NCI-H1436 treated with DMSO at 0.1 percent for 48 hours (cell line): ENCODE measurements at places on chromosomes 4 and X.

DNA sequence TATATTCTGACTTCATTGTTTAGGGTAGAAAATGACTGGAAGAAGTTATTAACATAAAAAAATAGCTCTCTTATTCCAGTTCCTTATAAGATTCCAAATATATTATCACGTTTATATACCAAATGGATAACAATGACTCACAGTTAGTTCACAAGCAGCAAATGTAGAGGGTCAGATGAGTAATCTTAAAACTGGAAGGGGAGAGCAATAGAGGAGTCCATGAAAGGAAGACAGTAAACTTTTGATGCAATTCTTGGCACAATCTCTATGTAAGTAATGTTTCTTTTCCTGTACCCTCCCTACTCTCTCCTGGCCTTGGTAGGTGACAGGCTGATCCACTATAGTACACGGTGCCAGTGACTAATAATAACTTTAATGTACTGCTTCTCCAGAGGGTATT lies 259.0 kb upstream of the TRPC5 start:
- DNase-seq = no peak

GRCh38 chr4:186826846-186827533 lies 103.3 kb upstream of the FAT1 start:
- DNase-seq = no peak

GRCh38 chr4:69830560-69831269 lies 29.2 kb downstream of the SULT1E1 start:
- no peak for DNase-seq

DNA sequence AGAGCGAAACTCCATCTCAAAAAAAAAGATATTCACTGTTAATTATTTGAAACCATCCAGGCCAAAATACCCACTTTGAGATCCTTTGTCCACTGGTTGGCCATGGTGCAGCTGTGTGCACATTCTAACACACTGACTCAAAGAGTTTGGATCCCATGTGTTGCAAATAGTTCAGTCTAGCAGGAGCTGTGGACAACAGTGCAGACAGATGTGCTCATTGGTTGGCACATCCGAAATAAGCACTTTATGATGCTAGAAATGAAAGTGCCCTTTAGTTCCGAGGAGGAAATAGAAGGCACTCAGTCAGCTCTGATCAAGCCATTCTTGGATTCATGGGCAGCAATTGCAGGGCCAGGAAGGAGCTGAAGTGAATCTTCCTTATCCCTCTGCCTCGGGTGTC lies 63.0 kb upstream of the TMEM150C start:
- no peak for DNase-seq

GRCh38 chrX:111006116-111006515 lies 89.9 kb upstream of the PAK3 start:
- DNase-seq = no peak

- no peak for DNase-seq
Observed at GRCh38 chr4:184940500-184940899, 77.8 kb upstream of the HELT start.

GRCh38 chr4:151604238-151604637 lies 156.6 kb downstream of the GATB start:
- DNase-seq = no peak

DNA sequence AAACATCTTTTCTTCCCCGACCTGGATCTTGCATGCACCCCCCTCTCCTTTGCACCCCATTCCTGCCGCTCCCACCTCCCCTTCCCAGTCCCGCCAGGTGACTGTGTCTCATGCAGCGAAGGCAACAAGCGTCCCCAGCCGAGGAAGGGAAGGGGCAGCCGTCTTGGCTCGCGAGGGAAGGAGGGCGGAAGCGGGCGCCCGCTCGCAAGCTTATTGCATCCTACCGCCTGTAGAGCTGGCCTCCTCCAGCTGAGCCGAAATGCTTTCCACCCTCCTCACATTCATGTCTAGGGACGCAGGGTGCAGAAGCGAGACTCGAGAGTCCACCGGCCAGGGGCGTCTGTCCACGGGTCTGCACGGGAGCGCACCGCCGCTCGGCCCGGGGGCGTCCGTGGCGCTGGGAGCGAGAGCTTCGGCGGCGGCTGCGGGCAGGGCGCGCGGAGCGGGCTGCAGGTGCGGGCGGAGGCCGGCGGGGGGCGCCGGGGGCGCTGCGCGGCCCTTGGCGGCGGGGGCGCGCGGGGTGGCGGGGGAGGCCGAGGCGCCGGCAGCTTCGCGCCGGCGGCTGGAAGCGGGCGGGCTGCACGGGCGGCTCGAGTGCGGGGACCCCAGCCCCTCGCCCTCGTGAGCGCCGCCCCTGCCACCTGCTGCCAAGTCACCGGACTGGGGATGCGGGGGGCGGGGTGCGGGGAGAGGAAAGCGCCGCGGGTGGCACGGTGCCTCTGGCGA lies at the start of gene KCNIP4:
Gene KCNIP4 (minus strand): TSS at position 426 of the 726 bp plus-strand sequence.
- no peak for DNase-seq

- no peak for DNase-seq
Observed at GRCh38 chr4:61094854-61095598, 105.1 kb upstream of the ADGRL3 start.

GRCh38 chrX:138763761-138764160 lies 52.2 kb upstream of the FGF13 start:
- DNase-seq = no peak

- DNase-seq = no peak
Observed at GRCh38 chr4:2991243-2991642, 27.9 kb downstream of the GRK4 start.

DNA sequence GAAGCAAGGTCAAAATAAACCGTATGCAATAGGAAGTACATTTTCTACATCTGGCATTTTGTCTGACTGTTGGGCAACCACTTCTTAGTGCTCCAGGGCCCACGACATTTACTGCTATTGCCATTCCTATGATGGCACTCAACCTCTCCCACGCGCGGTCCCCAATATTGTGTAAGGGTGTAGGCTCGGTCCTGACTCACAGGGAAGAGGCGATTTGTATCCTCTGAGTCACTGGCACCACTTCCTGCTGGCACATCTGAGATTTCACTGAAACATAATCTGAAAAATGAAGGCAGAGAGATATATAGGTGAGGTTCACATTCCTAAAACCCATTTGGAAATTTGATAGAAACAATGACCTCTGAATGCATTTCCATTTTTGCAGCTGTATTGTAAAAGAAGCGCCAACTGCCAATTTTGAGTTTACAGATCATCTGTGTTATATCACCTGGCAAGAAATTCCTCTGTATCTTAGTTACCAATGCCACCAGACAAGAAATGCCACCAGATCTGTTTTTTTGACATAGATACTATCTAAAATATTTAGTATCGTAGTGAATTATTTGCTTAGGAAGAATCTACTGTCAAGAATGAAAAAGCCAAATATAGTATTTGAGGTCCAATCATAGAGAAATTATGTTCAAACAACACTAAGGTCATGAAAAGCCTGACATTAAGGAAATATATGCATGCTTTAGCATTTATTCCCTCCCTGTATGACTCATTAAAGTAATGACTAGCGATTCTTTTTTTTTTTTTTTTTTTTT lies 9.8 kb downstream of the EREG start:
- DNase-seq = no peak

GRCh38 chr4:6907658-6908191 lies 1.9 kb upstream of the TBC1D14 start:
- DNase-seq = no peak

GRCh38 chrX:41085512-41085877 lies 250 bp downstream of the USP9X start:
- DNase-seq = no peak

- DNase-seq = no peak
Observed at GRCh38 chrX:30874851-30875250, 14.2 kb downstream of the TAB3 start.

- DNase-seq = no peak
Observed at GRCh38 chrX:8783097-8783713, 18.0 kb downstream of the FAM9A start.

DNA sequence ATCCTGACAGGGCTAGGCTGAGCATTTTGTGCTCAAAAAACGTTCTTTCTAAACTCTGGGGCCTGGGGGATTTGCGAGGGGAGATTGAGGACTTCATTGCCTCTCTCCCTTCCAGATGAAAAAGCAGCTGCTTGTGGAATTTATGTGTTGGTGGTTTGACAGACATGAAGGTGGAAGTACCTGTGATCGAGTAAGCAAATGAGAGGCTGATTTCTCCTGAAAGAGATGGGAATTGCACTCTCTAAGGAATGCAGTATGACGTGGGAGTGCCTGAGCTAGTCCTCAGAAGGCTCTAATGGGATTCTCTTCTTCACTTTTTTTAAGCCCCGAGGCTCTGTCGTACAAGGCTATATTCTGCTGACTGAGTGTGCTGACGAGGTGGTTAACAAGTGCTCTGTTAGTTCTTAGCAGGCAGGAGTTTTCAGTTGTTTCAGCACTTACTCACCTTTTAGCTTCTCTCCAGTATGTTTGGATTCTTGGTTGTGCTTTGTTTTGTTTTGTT lies 426.8 kb upstream of the CNKSR2 start:
- DNase-seq = no peak

DNA sequence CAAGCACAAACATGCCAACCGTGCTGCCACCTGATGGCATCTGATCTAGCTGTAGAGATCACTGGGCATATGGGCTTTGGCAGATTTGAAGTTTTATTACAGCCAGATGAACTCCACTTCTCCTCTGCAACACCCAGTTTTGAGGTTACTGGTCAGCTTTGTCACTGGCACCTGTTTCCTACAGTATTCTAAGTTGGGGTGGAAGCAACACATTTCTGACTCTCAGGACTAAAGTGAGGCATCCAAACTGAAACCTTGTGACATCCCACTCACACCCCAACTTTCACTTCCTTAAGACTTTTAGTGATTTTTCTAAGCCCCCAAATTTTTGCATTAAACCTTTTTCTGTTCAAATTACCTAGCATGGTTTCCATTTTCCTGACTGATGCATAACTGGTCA lies 115.1 kb upstream of the PCDH18 start:
- no peak for DNase-seq

- no peak for DNase-seq
Observed at GRCh38 chr4:102511830-102512605, 10.9 kb downstream of the NFKB1 start.

DNA sequence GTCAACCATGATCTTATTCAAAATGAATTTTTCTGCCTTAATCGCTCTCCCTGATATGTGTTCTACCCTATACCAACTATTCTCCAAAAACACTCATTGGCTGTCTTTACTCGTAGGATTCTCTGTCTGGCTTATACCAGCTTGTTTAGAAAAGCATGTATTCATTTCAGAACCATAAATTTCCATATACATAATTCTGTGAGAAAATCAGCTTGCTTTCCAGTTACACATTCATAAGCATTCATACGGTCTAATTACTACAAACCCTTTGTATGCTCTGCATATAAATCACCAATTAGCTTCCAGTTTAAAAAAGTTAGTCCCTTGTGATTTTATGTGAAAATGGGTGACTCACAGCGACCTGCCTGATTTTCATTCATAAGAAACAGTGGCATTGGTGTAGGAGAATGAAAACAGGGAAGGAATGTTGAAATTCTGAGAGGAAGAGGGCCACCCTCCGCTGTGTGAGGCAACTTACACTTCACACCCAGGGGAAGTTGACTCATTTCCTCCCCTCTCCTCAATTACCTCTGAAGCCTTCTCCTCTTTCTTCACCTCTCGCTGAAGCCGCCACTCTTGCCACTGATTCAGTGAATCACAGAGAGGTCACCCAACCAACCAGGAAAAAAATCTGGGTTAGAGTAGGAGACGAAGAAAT lies 63.3 kb downstream of the MEPE start:
- DNase-seq = no peak

- no peak for DNase-seq
Observed at GRCh38 chrX:46325312-46325877, 219.8 kb downstream of the ZNF674 start.

GRCh38 chr4:40124690-40125089 lies 68.0 kb downstream of the N4BP2 start:
- no peak for DNase-seq

DNA sequence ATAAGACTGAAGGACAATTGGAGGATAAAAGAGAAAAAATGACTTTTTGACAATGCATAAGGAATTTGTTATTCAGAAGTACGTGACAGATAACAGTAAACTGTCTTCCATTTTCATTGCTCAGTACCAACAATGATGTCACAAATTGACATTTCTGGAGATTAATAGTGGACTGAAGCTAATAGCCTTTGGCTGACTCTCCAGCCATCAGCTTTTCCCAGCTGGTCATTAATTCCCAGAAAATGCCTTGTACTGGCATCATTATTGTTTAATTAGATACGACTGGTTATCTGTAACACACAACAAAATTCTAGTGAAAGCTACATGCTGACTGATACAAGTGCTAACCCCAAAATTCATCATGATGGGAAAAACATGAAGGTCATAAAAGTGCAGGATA lies 147.9 kb upstream of the FGF13 start:
- no peak for DNase-seq

DNA sequence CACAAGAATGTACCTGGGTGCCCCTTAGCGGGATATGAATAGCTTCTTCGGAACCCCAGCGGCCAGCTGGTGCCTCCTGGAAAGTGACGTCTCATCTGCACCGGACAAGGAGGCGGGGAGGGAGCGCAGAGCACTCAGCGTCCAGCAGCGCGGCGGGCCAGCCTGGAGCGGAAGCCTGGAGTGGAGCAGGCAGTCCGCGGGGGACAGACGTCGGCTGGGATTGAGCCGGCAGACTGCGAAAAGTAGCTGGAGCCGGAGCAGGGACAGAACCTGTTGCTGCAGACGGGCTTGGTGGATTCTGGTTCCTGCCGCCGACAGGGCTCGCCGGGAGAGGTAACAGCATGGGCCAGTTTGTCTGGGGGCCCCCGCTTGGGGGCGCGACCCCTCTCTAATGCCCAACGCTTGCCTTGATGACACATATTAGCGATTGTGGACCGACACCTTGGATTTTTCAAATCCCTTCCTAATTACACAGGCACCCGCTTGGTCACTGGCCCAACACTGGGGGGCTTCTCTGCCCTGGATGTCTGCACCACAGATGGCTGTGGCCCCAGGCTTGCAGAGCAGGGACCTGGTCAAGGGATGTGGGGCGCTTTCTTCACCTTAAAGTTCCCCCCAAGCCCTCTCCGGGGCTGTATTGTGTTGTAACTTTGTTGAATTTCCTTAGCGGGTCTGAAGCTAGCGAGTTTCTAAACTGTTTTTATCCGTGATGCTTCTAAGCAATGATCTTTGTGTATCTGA lies at the start of gene NPFFR2:
Gene NPFFR2 (plus strand): TSS at position 133 of the 741 bp plus-strand sequence. CDS start 96,592 bp downstream, outside the sequence.
- DNase-seq = no peak

- DNase-seq = no peak
Observed at GRCh38 chr4:152344001-152344400, 191.9 kb downstream of the FBXW7 start.

GRCh38 chr4:123802082-123802645 lies 405.6 kb downstream of the SPRY1 start:
- DNase-seq = no peak
